SJCRH30 (cell line): ENCODE measurements at places on chromosomes 5 and 9. TPM values are rescaled to one million over a fixed set of nuclear protein-coding genes. Genes with fewer than 3 reads are reported as not detected.

DNA sequence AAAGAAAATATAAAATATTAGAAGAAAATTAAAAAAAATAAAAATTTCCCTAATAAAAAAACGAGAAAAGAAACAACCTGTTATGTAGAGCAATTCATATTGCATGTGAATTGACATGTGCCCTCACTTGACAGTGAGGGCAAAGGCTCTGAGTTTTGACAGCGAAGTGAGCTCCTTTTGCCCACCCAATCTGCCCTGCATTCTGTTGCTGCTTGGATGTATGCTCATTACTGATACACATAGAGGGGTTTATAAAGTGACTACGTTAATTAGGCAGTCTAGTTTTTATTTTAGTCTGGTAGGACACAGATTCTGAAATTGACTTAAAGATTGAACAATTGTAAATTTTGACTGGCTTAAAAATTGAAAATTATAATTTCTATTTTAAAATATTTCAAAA lies 949.4 kb downstream of the TLE4 start:
- no peak overlapping the region for H3K27ac ChIP-seq
- DNase-seq, result no peak
- H3K4me1 ChIP-seq, result no peaks in the 10 kb centered on the region
- no peaks in the 10 kb centered on the region for H3K27me3 ChIP-seq
- H3K36me3 ChIP-seq, result no peaks in the 10 kb centered on the region

- DNase-seq, result no peak
- peaks cover 24% of the 10 kb centered on the region for H3K4me1 ChIP-seq
- no peaks in the 10 kb centered on the region for H3K27me3 ChIP-seq
- no peak overlapping the region for H3K4me3 ChIP-seq
Observed at GRCh38 chr5:151676719-151677118, 10.0 kb downstream of the SPARC start.

- 0 out of 2 replicates have a peak, but pooled peaks cover 3% of the 10 kb centered on the region for H3K4me1 ChIP-seq
- no peak overlapping the region for H3K27ac ChIP-seq
- no peak overlapping the region for H3K4me3 ChIP-seq
- H3K36me3 ChIP-seq, result no peaks in the 10 kb centered on the region
- 0 out of 2 replicates have a peak, but pooled peaks cover 2% of the 10 kb centered on the region for H3K27me3 ChIP-seq
- no peak for DNase-seq
Observed at GRCh38 chr9:92120138-92120537, 4.9 kb upstream of the SPTLC1 start.

- DNase-seq, result no peak
- H3K4me3 ChIP-seq, result no peak overlapping the region
- 0 out of 2 replicates have a peak, but pooled peaks cover 2% of the 10 kb centered on the region for H3K36me3 ChIP-seq
Observed at GRCh38 chr5:113105693-113106280, 129.2 kb downstream of the DCP2 start.

- H3K36me3 ChIP-seq, result no peaks in the 10 kb centered on the region
- DNase-seq, result no peak
- no peaks in the 10 kb centered on the region for H3K27me3 ChIP-seq
- H3K4me1 ChIP-seq, result no peaks in the 10 kb centered on the region
- H3K27ac ChIP-seq, result no peak overlapping the region
- H3K4me3 ChIP-seq, result no peak overlapping the region
Observed at GRCh38 chr9:108672475-108673190, 183.2 kb downstream of the ACTL7B start.

DNA sequence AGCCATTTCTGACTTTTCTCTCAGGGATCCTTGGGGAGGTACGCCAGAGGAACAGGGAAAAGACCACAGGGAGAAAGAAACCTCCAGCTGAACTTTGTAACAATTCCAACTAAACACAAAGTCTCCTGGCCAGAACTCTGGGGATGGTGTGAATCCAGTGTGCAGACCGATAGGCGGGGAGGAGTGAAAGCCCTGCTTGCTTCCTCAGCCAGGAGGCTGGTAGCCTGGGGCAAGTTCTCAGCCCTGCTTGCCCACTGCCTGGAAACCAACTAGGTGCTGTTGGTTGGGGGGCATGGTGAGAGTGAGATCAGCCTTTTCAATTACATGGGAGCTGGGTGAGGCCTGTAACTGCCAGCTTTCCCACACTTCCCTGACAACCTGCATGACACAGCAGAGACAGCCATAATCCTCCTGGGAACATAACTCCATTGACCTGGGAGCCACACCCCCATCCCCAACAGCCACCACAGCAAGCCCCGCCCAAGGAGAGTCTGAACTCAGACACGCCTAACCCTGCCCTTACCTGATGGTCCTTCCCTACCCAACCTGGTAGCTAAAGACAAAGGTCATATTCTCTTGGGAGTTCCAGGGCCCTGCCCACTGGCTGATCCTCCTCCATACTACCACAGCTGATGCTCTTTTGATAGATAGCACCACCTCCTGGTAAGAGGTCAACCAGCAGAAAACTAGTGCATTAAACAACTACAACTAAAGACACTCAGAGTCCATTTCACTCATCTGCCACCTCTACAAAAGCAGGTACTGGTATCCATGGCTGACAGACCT lies 100.1 kb upstream of the TNFAIP8 start:
- DNase-seq, result peak; percentile 49
- H3K36me3 ChIP-seq, result no peaks in the 10 kb centered on the region
- no peak overlapping the region for H3K27ac ChIP-seq

DNA sequence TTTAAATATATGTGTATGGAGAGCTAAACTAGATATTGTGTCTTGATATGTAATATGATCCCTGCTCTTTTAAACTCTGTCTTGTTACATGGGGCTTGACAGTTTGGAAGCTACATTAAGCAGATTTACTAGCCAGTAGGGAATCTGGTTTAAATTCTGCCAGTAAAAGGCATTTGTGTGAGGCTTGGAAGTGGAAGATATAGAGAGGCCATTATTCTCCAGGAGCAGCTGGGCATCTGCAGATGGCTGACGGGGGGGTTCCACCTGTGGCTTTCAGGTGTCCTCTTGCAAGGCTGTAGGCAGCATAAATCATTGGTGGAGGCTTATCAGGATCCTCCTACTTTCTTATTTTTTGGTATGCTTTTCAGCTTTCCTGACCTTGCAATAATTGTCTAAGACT lies 179.1 kb upstream of the FBXL7 start:
- no peak overlapping the region for H3K27ac ChIP-seq
- no peaks in the 10 kb centered on the region for H3K4me1 ChIP-seq
- no peaks in the 10 kb centered on the region for H3K27me3 ChIP-seq
- H3K4me3 ChIP-seq, result no peak overlapping the region
- H3K36me3 ChIP-seq, result no peaks in the 10 kb centered on the region

DNA sequence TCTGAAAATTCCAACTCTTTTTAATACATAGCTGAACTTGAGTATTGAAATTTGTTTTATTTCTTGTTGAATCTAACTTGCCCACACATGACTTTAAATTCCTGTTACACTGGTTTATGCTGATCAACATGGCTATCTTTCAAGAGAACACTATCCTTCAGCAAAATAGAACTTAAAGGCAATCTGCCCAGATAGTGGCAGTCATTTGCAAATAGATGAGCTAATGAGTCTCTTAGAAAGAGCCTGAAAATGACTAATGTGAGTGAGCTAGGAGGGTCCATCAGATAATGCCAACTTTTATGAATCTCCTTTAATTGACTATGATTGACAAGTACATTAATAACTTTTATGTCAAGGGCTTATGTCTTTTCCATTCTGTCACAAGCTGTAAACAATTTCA lies 1360.8 kb upstream of the C9orf72 start:
- H3K27me3 ChIP-seq, result no peaks in the 10 kb centered on the region
- H3K4me3 ChIP-seq, result no peak overlapping the region
- no peaks in the 10 kb centered on the region for H3K36me3 ChIP-seq
- H3K27ac ChIP-seq, result no peak overlapping the region
- no peaks in the 10 kb centered on the region for H3K4me1 ChIP-seq

GRCh38 chr9:2466703-2467102 lies 154.9 kb upstream of the VLDLR start:
- no peak overlapping the region for H3K4me3 ChIP-seq
- peaks cover 19% of the 10 kb centered on the region for H3K4me1 ChIP-seq
- H3K36me3 ChIP-seq, result no peaks in the 10 kb centered on the region
- no peaks in the 10 kb centered on the region for H3K27me3 ChIP-seq
- DNase-seq, result no peak

GRCh38 chr9:129282272-129282671 lies 104.2 kb upstream of the IER5L start:
- no peaks in the 10 kb centered on the region for H3K36me3 ChIP-seq
- no peak overlapping the region for H3K4me3 ChIP-seq
- no peak for DNase-seq
- H3K4me1 ChIP-seq, result no peaks in the 10 kb centered on the region

- no peak for DNase-seq
- H3K4me1 ChIP-seq, result peaks cover 6% of the 10 kb centered on the region; the same call in 1 of the 2 replicates
- no peaks in the 10 kb centered on the region for H3K27me3 ChIP-seq
- H3K27ac ChIP-seq, result no peak overlapping the region
Observed at GRCh38 chr5:131265311-131265803, 1.5 kb downstream of the CDC42SE2 start.

- H3K4me3 ChIP-seq, result no peak overlapping the region
- peak; percentile 59 for DNase-seq
- H3K27ac ChIP-seq, result no peak overlapping the region
Observed at GRCh38 chr9:28774433-28775235, 1201.4 kb upstream of the C9orf72 start.

DNA sequence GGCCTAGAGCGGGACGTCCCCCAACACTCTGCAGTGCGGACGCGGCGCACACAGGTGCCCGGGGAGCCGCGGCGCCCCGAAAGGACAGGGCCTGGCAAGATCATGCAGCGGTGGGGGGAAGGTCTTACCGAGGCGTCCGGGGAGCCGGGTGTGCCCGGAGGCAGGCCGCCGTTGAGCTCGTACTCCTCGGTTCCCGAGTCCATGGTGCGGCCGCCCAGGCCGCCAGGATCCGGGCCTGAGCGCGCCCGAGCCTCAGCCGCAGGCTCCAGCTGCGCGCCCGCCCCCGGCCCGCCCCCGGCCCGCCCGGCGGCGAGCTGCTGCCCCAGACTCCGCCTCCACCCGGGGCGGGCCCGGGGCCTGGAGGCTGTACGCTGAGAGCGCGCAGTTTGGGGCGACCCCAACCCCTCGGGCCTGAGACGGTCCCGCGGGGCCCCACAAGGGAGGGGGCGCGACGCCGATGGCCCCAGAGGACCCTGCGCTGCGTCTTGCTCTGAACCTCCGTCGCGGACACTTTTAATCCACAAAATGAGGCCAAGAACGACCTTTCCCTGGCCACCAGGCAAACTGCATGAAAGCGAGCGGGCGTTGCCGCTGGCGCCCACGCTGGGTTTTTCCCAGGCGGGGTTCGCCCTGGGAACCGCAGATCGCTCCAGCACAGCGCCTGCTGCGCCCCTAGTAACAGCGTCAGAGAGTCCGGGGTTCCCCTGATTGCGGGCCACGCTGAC lies at the start of gene NINJ1:
NINJ1 (minus strand) TSS at position 237 of the 725 bp plus-strand sequence; CDS start at position 203, 34 bp downstream.
- peak within 1 kb of the TSS; percentile 79 for H3K4me3 ChIP-seq
- H3K27me3 ChIP-seq, result no peaks in the 10 kb centered on the region
- peak; percentile 64 for DNase-seq
- H3K27ac ChIP-seq, result peak within 1 kb of the TSS; percentile 57
- H3K4me1 ChIP-seq, result peaks cover 27% of the 10 kb centered on the region

DNA sequence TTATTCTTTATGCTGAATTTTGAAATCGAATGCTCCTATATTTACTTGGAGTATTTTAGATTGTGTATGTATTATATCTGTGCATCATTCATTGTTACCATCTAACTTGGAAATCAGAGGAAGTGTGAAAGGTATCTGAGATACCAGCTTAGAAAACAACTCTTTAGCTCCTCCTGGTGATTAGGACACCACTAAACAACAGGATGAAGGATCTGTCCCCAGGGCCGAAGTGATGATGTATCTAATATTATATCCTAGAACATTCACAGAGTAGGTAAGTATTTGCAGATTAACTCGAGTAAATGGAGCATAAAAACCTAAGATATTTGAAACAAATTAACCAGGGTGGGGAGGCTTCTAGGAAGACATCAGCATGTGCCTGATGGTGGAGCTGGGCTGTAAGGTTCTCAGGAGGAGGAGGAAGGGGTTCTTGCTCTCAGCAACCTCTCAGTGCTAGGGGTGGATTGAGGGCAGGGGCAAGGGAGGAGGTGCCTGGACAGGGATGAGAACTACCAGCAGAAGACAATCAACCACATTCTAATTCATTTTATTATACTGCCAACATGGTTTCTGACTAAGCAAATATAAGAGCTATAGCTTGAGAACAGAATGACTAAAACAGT lies 2.6 kb upstream of the NFIL3 start:
- DNase-seq, result no peak
- no peaks in the 10 kb centered on the region for H3K27me3 ChIP-seq
- H3K4me1 ChIP-seq, result no peaks in the 10 kb centered on the region; the same call in 1 of the 2 replicates
- no peak overlapping the region for H3K27ac ChIP-seq
- no peak overlapping the region for H3K4me3 ChIP-seq
- H3K36me3 ChIP-seq, result no peaks in the 10 kb centered on the region

DNA sequence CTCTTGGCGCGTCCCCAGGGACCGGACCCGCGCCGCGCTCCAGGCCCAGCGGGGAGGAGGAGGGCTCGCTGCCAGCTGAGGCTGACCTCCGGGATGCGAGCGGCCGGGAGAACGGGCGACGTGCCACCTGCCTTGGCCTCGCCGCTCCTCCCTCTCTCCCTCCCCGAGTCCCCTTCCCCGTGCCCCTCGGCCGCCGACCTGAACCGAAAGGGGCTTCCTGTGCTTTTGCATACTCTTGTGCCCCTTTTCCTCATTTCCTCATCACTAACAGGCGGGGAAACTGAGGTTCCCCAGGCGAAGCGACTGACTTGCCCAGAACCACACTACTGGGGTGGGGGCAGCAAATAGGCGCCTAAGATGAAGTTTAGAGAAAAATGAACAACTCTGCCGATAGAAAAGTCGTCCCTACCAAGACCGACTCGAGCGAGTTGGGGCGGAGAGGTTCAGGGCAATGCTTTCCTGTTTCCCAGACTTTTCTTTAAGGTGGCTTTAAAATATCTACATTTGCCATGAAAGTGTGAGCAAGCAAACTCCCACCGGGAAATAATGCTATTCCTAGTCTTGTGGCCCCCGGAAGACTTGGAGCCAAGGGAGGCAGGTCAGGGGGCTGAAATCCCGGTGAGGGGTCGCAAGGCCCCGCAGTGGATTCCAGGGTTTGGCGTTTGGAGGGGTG lies 580 bp upstream of the DUSP1 start:
- H3K4me1 ChIP-seq, result peaks cover 14% of the 10 kb centered on the region
- H3K36me3 ChIP-seq, result peaks cover 20% of the 10 kb centered on the region
- peak overlapping the region; percentile 98 for H3K4me3 ChIP-seq

GRCh38 chr9:114549697-114550330 lies 37.8 kb upstream of the ATP6V1G1 start:
- H3K4me3 ChIP-seq, result no peak overlapping the region
- peaks cover 14% of the 10 kb centered on the region for H3K27me3 ChIP-seq
- no peaks in the 10 kb centered on the region for H3K36me3 ChIP-seq

GRCh38 chr5:111173476-111173875 lies 50.7 kb upstream of the CAMK4 start:
- no peaks in the 10 kb centered on the region for H3K36me3 ChIP-seq
- H3K27me3 ChIP-seq, result no peaks in the 10 kb centered on the region
- no peak overlapping the region for H3K4me3 ChIP-seq
- no peak for DNase-seq
- H3K4me1 ChIP-seq, result no peaks in the 10 kb centered on the region
- H3K27ac ChIP-seq, result no peak overlapping the region

- H3K27me3 ChIP-seq, result no peaks in the 10 kb centered on the region; the same call in 1 of the 2 replicates
- DNase-seq, result peak; percentile 66
- H3K4me3 ChIP-seq, result no peak overlapping the region
- no peaks in the 10 kb centered on the region for H3K4me1 ChIP-seq
Observed at GRCh38 chr5:168947212-168947868, 353.6 kb downstream of the SLIT3 start.

The PCDHA11 gene
- not detected in 2 replicates for total RNA-seq

The NTRK2 gene
- under 0.01 TPM in 1 of 2 replicates, not detected in the other for total RNA-seq

The SLC2A6 gene
- 20.3 and 23.4 TPM in 2 replicates for total RNA-seq

The CDKN2B gene
- total RNA-seq, result 1.3 TPM in 2 replicates

The FOXD4L5 gene
- total RNA-seq, result 0.33 and 0.59 TPM in 2 replicates

The F12 gene
- 5.9 and 6.5 TPM in 2 replicates for total RNA-seq
